ENCODE measurements at places on chromosomes 16 and 17. TPM values are rescaled to one million over a fixed set of nuclear protein-coding genes. Genes with fewer than 3 reads are reported as not detected.

SBK1 gene
- 0.44 TPM for total RNA-seq

HEATR9 gene
- not detected for total RNA-seq

PYDC1 gene
- total RNA-seq, result not detected

CENPN gene
- total RNA-seq, result 85.3 TPM

RARA gene
- total RNA-seq, result 35.1 TPM

KRTAP4-9 gene
- not detected for total RNA-seq

C17orf67 gene
- 1.3 TPM for total RNA-seq

RFWD3 gene
- total RNA-seq, result 43.7 TPM

FN3K gene
- 9.1 TPM for total RNA-seq

LGALS9B gene
- total RNA-seq, result not detected

FNDC8 gene
- 0.07 TPM for total RNA-seq

CDH5 gene
- 0.27 TPM for total RNA-seq

ABCC6 gene
- 1.5 TPM for total RNA-seq

SLC22A31 gene
- 1.1 TPM for total RNA-seq

CETP gene
- total RNA-seq, result not detected

ST6GALNAC2 gene
- 0.32 TPM for total RNA-seq

SLC12A4 gene
- total RNA-seq, result 29.9 TPM

NPIPB13 gene
- 0.81 TPM for total RNA-seq

ITGAL gene
- 0.10 TPM for total RNA-seq

MT1H gene
- total RNA-seq, result not detected

HOXB1 gene
- not detected for total RNA-seq

KRT31 gene
- total RNA-seq, result not detected

ZSCAN10 gene
- not detected for total RNA-seq

KRT20 gene
- total RNA-seq, result 0.22 TPM

MYH2 gene
- not detected for total RNA-seq

ETV4 gene
- total RNA-seq, result 54.0 TPM

PDPR gene
- 15.1 TPM for total RNA-seq

SLC6A2 gene
- not detected for total RNA-seq

HSD3B7 gene
- total RNA-seq, result 12.0 TPM

PRM1 gene
- not detected for total RNA-seq

RRAD gene
- total RNA-seq, result 12.1 TPM

FOXJ1 gene
- total RNA-seq, result 0.40 TPM

KRT25 gene
- not detected for total RNA-seq

HSD11B2 gene
- total RNA-seq, result 1.7 TPM

SCIMP gene
- total RNA-seq, result not detected

All from A549 treated with RU486 at 1 μM for 4 hours (cell line).